Amygdala (tissue), 56 donors: ENCODE measurements at places on chromosomes 12 and 14.

DNA sequence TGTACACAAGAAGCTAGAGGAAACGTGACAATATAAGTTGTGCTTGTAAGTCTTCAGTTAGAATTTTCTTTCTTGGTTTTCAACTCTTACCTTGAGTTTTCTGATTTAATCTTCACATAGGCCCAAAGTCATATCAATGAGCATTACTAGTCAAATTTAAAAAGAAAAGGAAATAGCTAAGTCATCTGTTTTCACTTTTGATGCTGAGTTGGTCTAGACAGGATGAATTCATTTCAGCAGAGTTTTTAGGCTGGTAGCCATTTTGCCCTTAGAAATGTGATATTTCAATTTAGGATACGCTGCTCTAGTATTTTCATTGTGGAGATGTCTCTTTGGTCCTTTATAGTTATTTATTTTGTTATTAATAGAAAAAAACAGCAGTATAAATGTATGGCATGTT lies 44.6 kb upstream of the KRAS start:
- no peak for DNase-seq

DNA sequence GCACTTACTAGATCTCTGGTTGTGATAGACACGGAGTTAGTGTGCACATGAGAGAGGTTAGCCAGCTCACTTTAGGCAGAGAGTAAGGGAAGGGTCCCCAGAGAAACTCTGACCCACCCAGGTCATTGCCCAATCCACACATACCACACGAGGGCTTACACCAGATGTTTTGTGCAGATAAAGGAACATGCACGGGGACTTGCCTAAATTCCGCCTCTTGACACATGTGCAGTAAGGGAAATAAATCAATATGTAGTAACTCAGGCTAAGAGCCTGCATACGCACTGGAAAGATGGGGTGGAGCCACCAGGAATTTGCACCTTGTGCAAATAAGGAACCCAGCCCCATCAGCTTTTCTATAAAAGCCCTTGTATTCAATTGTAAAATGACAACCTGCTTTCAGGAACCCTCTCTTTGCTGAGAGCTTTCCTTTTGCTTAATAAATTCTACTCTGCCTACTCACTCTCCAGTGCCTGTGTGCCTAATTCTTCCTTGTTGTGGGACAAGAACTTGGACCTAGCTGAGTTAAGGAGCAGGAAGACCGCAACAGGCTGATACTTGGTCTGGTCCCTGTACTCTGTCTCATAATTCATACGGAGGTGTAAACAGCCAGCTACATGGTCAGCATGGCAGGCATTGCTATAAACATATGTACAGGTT lies 120.2 kb downstream of the EMP1 start:
- DNase-seq, result no peak

- no peak for DNase-seq
Observed at GRCh38 chr12:11709513-11709912, 60.0 kb downstream of the ETV6 start.

GRCh38 chr14:95290021-95290420 lies 29.7 kb downstream of the CLMN start:
- no peak for DNase-seq

DNA sequence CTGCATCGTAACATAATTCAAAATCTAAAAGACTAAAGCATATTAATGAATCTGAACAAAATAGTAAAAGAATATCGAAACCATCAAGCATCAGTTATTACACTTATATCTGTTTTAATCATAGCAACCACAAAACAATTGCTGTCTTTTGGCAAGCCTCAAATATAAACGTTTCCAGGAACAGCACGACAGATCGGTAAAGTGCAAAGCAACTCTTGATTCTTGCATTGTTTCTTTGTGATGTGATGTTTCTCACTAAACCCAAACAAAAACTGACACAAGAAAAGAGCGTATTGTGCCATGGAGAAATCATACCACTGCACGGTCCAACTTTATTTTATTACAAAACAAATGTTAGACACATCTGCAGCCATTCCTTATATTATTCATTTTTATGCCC lies 9.2 kb upstream of the MYF6 start:
- DNase-seq, result no peak

- no peak for DNase-seq
Observed at GRCh38 chr12:51281202-51281924, 11.1 kb upstream of the SMAGP start.

GRCh38 chr12:7788294-7788660 lies 925 bp upstream of the NANOG start:
- no peak for DNase-seq

GRCh38 chr12:30447061-30447750 lies 248.5 kb downstream of the IPO8 start:
- DNase-seq, result no peak

DNA sequence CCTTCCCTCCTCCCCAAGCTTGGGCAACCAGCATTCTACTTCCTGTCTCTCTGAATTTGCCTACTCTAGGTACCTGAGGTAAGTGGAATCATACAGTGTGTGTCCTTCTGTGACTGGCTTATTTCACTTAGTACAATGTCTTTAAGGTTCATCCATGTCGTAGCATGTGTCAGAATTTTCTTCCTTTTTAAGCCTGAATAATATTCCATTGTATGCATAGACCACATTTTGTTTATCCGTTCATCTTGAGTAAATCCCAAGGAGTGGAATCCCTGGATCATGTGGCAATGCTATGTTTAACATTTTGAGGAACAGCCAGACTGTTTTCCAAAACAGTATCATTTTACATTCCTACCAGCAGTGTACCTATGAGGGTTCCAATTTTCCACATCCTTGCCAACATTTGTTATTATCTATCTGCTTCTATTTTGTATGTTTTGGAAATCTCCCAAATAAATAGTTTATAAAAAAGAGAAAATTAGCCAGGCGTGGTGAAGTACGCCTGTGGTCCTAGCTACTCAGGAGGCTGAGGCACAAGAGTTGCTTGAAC lies 12.4 kb downstream of the HSP90AA1 start:
- no peak for DNase-seq
